ENCODE measurements at places on chromosomes 5 and 9.

DNA sequence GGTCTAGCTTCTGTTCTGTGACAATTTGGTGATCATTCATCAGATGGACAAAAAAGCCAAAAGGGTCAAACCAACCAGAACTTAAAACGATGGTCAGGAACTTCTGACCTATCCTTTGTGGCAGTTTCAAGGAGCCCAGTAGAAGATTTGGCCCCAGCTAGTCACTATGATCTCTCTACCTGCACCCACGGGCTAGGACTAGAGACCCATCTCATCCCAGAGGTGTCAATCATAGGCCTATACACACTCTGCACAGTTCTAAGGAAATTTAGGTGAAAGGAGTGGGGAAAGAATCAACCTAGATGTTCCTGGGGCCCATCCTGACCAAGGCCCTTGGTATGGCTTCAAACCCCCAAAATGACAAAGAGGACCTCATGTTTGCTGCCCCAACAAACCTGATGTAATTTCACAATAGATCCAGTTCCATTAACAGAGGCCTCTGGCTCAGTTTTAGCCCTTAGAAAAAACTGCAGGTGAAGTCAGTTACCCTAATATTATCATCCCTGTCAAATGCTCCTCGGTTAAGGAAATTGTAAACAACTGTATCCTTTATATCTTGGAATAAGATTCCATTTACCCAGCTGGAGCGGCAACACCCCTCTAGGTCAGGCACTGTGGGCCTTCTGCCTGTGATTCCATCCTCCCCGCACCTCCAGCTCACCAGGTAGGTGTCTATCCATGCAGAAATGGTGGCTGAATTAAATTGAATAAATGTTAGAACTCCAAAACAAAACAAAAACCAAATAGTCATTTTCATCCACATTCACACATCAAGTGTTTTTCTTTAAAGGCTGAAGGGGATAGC is 138.7 kb downstream of the ENC1 start:
- no peak for DNase-seq

DNA sequence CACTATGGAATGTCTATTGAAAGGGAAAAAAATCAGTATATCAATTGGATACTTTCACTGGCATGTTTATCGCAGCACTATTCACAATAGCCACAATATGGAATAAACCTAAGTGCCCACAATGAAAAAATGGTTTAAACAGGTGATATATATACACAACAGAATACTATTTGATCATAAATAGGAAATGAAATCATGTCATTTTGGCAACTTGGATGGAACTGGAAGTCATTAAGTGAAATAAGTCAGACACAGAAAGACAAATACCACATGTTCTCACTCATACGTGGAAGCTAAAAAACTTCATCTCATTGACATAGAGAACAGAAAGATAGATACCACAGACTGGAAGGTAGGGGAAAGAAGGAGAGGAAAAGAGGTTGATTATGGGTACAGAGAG is 471.6 kb upstream of the FTMT start:
- no peak for DNase-seq

- no peak for DNase-seq
Measured at GRCh38 chr9:73219985-73220626, 68.4 kb downstream of the ANXA1 start.

- DNase-seq = no peak
Measured at GRCh38 chr5:115733607-115734006, 82.9 kb downstream of the CDO1 start.

DNA sequence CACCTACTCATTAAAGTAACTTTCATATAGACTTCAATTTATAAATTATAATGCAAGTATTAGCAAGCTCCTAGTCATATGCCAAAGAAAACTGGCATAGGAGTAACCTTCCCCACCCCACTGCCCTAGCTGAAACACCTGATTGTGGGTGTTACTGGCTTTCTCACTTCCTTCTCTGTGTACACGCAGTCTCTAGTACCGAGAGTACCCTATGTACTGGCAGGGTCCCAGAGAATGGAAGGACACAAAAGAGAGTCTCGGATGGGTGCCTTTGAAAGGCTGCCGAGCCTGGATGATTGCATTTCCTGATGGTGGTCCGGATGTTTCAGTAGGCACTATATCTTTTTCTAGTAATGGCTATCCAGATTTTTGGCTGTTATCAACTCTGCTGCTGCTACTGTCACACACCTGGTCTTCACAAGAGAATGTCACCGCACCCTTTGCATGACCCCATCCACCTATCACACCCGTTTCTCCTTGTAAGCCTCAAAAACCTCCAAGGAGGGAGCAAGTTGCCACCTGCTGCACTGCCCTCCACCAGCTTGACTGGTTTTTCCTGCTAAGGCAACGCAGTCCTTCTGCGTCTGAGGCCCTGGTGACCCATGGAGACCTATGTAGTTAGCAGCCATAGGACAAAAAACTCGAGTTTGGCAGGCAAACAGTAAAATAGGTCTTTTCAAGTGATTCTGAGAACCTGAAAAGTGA is 53.8 kb upstream of the CLINT1 start:
- no peak for DNase-seq

DNA sequence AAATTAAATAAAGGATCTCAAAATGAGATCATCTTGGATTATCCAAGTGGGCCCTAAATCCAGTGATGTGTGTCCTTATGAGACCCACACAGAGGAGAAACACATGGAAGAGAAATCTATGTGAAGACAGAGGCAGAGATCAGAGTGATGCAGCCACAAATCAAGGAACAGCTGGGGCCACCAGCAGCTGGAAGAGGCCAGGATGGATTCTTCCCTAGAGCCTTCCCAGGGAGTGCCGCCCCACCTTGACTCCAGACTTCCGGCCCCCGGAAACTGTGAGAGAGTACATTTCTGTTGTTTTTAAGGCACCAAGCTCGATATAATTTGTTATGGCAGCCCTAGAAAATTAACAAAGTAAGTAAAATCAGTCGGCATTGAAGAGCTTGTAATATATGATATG is 286.9 kb downstream of the FBXL7 start:
- no peak for DNase-seq
